ENCODE measurements at places on chromosomes 4 and X. TPM values are rescaled to one million over a fixed set of nuclear protein-coding genes. Genes with fewer than 3 reads are reported as not detected.

- DNase-seq: no peak
These were observed 26.9 kb upstream of the PPP2R3B start for GRCh38 chrX:413322-414201.

- no peak for DNase-seq
These were observed 114.8 kb downstream of the CDS1 start for GRCh38 chr4:84697615-84698201.

GRCh38 chr4:169931964-169932363, 94.2 kb downstream of the MFAP3L start:
- DNase-seq: no peak

GRCh38 chr4:161799710-161800109, 364.1 kb downstream of the FSTL5 start:
- no peak for DNase-seq

GRCh38 chr4:2649604-2650114, 106.5 kb downstream of the TNIP2 start:
- DNase-seq: no peak

Gene SERTM2
- not detected for total RNA-seq
